Stimulated activated CD8-positive, alpha-beta memory T cell treated with anti-CD3 and anti-CD28 coated beads, Interleukin-15, amount 100 ng/mL, for 4 hours (primary cell): ENCODE measurements at places on chromosomes 6 and 20.

DNA sequence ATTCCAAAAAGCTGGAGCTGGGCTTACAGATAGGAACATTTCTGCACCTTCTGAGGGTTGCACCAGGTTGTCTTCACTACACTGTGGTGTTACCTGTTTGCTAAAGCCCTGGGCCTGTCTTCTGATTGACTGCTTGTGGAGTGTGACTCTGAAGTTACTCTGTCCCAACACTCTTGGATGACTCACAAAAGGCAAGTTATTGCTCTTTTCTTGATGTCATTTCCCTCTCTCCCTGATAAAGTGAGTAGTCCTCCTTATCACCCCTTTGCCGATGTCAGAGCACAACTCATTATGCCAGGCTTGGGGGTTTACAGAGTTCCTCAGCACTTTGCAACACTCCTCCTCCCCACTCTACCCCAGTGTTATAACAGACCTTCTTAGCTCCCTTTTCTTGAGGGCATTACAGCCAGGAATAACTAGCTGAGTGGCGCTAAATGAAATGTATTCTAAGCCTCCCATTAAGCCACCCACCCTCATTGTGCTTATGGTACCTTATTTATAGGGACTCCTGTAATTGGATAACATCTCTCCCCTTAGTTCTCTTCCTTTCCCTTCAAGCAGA lies 36.1 kb upstream of the NKX2-4 start:
- DNase-seq: no peak

- DNase-seq: no peak
These were observed 77.4 kb upstream of the F13A1 start for GRCh38 chr6:6397842-6398241.

GRCh38 chr6:30720738-30721197 lies 616 bp downstream of the TUBB start:
- peak; percentile 41 for DNase-seq

- no peak for DNase-seq
These were observed 1.6 kb upstream of the ADIG start for GRCh38 chr20:38579219-38579910.

DNA sequence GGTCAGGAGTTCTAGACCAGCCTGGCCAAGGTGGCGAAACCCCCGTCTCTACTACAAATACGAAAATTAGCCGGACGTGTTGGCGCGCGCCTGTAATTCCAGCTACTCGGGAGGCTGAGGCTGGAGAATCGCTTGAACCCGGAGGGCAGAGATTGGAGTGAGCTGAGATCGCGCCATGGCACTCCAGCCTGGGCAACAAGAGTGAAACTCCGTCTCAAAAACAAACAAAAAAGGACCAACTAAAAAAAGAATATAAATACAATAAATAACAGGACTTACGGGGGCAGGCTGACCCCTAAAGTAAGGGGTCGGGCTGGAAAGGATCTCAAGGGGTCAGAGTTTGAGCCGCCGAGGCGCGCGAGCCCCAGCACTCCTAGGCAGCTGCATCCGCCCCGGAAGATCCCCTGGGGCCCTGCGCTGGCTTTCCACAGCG lies 509 bp upstream of the TPD52L2 start:
- no peak for DNase-seq

GRCh38 chr6:76416821-76417605 lies 344.6 kb upstream of the IMPG1 start:
- no peak for DNase-seq

GRCh38 chr6:91796603-91797002 lies 1209.7 kb upstream of the MAP3K7 start:
- no peak for DNase-seq
